Stimulated activated CD4-positive, alpha-beta T cell treated with anti-CD3 and anti-CD28 coated beads, Interleukin-1b, Interleukin-23, amount 100 ng/mL, for 48 hours (primary cell): ENCODE measurements at places on chromosomes 4 and X.
A peak's percentile ranks its signal among the peaks of the same experiment; 100 is the strongest.

GRCh38 chr4:13922873-13923645, 295.5 kb upstream of the BOD1L1 start:
- DNase-seq = no peak

DNA sequence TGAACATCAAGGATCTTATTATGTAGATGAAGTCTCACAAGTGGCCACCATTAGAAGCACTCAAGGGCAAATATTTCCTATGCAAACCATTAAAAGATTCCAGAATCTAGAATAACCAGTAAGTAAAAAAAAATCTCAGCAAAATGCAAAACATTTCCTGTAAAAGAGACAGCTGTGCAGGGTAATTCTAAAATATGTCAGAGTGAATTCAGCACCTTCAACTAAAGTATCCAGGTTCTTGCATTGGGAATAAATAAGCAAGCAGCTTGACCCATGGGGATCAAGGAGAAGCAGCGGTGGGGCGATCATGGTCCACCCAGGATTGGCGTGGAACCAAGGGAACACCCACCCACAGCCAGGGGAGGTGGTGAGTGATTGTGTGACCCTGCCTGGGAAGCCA, 2188.9 kb downstream of the PCDH7 start:
- no peak for DNase-seq

DNA sequence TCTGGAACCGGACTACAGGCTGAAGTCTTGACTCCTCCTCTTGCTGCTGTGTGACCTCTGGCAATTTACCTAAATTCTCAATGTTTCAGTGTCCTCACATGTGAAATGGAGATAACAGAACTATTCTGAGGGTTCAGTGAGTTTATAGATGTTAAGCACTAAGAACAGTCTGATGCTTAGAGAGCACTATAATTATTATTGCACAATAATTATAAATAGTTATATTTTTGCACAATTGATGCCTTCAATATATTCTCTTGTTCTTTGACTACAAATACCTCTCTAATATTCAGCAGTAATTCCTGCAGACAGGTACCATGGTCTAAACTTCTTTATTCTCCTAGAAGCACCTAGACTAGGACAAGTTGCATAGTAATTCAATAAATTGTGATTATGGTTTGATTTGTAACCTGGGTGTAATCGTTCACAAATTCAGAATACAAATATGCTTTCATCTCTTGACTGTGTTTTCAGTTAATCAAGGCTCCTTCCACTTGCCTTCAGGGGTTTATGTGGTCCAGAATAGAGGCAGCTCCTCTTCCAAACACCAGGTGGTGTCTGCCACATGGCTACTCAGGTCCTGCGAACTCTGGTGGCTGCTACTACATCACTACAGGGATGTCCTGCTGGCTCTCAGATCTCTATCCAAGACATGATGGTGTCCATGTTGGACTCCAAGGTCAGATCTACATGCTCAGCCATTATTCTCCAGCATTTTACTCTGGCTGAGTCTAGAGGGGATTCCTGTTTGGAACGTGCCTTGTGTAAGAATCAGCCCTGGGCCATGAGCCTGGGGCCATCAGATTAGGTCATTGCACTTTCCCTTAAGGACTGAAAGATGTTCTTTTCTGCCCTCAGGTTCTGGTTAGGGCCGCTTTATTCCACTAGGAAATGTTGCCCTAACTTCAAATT, 103.4 kb downstream of the QRFPR start:
- DNase-seq = no peak

DNA sequence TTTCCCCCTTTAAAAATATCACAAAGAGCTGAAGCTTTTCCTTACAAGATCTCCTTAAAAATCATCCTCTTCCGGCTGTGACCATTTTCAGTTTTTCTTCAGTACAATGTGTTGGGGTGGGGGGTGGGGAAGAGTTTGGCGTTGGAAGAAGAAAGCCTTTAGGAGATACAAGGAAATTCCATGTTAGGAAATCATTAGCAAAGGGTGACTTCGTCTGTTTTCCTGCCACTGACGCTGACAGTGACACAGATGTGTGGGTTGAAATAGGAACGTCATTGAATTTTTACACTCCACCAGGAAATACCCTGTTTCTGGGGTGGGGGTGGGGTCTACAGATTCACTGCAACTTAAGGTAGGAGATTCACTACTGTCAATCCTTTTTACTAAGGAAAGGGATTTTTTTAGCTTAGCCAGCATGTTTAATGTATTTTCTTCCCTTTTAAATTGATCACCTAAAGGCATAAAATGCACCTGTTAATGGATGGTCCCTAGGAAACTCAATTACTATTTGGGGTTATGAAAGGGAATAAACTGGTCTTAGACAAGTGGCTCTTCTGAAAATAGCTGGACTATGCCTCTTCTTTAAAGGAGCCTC, 3.9 kb downstream of the MAMLD1 start:
- no peak for DNase-seq

GRCh38 chr4:173025131-173025530, 143.5 kb upstream of the GALNT7 start:
- DNase-seq = no peak

DNA sequence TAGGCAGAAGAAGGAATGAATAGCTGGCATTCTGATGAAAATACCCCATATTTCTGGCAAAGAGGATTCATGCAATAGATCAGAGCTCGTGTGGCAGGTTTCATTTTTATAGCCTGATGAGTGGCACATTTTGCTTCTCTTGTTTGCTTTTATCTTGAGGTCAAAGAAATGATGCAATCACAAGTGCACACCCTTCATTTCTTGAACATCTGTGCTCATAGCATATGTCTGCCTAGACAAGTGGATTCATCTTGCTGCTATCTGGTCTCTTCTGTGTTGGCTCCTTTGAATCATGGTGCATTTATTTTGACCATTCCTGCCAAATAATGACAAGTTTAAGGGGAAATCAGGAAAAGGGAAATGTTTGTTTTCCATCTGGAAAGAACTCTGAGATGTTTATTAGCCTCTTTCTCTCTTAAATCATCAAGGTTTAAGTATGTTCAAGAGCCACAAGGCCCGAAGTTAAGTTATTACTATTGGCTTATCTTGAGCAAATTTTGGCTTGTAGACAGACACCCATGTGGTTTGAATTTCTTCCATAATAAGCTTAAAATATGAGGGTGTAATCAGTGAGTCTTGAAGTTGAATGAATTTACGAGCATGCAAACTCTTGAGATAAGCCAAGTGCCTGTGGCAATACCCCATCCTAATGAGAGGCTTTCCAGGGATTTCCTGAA, 59.3 kb upstream of the HS3ST1 start:
- no peak for DNase-seq

- no peak for DNase-seq
Observed at GRCh38 chr4:98939892-98940298, 11.0 kb upstream of the EIF4E start.

GRCh38 chrX:106726485-106727437, at the start of gene RNF128:
Gene RNF128 (plus strand): TSS chrX:106726701. CDS start chrX:106726914, 213 bp downstream.
- peak; percentile 13 for DNase-seq

GRCh38 chrX:68177542-68177941, 255.8 kb downstream of the OPHN1 start:
- no peak for DNase-seq

DNA sequence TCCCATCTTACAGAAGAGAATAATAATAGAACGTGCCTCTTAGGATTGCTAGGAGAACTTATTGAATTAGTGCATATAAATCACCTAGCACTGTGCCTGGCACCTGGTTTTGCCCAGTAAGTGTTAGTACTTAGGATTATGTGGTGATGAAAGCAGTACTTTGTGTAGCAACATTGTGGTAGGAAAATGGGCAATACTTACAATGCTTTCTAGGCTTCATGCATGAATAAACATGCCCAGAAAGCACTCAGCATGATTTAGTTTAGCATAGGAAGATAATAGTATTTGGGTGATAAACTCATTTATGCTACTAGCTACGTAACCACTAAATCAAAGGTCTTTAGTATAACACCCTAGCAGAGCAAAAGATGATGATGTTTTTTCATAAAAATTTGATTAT, 105.6 kb downstream of the NEUROG2 start:
- DNase-seq = no peak

DNA sequence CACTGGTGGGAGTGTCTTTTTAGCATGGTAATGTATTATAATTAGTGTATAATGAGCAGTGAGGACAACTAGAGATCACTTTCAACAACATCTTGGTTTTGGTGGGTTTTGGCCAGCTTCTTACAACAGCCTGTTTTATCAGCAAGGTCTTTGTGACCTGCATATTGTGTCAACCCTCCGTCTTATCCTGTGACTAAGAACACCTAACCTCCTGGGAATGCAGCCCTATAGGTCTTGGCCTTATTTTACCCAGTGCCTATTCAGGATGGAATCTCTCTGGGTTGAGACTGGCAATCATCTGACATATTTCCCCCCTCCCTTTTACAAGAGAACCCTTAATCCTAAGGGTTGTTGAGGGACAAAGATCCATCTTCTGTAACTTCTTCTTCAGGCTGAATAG, 21.9 kb upstream of the ADH4 start:
- no peak for DNase-seq

GRCh38 chr4:2807571-2807970, 14.7 kb downstream of the SH3BP2 start:
- DNase-seq = no peak

DNA sequence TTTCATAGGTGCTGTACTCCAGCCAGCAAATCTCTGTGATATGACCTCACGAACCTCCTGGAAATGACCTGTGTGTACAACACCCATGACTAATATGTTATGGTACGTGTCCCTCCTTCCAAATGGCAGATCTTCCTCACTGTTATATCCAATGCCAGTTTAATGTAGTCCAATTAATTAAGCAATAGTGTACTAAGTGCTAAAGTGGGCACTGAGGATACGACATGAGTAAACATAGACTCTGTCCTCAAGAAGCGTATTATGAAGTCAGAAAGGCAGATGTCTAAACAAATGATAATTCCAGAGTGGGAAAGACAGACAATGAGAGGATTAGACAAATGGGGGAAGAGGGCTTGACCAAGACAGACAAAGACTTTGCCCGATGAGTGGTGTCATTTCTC, 33.9 kb downstream of the GPRIN3 start:
- DNase-seq = no peak

DNA sequence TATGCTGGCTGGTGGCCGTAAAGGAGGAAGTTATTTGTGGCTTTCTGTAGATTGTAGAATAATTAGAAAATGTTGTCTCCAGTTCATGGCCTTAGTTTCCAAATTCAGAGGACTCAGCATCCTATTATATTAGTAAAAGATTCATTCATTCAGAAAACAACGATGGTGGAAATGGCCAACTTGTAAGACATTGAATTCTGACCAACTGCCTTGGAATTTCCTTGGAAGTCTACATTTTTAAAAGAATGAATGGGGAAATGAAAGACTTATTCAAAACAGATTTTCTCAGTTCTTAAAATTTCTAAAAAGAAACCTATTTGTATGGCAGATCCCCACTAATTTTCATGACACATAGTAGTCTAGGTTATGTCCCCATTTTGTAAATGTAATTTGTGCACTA, 561.5 kb downstream of the ANKRD50 start:
- no peak for DNase-seq

GRCh38 chrX:15500497-15500966, at the start of gene BMX:
Gene BMX (plus strand): TSS chrX:15500807. CDS start chrX:15508354, 7,547 bp downstream.
- DNase-seq = no peak

- DNase-seq = peak; percentile 88
Observed at GRCh38 chr4:185587427-185588161, 52.3 kb upstream of the PDLIM3 start.
